ENCODE measurements at places on chromosomes 12 and 14. TPM values are rescaled to one million over a fixed set of nuclear protein-coding genes. Genes with fewer than 3 reads are reported as not detected.

Gene LTBP2
- total RNA-seq = 1.7 TPM

Gene TRHDE
- not detected for total RNA-seq

Gene IRF2BPL
- total RNA-seq = 27.2 TPM

Gene RAD9B
- 0.61 TPM for total RNA-seq

Gene SLC35F4
- total RNA-seq = not detected

Gene SNAPC1
- total RNA-seq = 9.6 TPM

Gene KLRC2
- total RNA-seq = not detected

Gene EP400
- total RNA-seq = 5.7 TPM

Gene CLEC1A
- not detected for total RNA-seq

Gene TRIM9
- 8.7 TPM for total RNA-seq

Gene HCFC2
- total RNA-seq = 10.8 TPM

DNA sequence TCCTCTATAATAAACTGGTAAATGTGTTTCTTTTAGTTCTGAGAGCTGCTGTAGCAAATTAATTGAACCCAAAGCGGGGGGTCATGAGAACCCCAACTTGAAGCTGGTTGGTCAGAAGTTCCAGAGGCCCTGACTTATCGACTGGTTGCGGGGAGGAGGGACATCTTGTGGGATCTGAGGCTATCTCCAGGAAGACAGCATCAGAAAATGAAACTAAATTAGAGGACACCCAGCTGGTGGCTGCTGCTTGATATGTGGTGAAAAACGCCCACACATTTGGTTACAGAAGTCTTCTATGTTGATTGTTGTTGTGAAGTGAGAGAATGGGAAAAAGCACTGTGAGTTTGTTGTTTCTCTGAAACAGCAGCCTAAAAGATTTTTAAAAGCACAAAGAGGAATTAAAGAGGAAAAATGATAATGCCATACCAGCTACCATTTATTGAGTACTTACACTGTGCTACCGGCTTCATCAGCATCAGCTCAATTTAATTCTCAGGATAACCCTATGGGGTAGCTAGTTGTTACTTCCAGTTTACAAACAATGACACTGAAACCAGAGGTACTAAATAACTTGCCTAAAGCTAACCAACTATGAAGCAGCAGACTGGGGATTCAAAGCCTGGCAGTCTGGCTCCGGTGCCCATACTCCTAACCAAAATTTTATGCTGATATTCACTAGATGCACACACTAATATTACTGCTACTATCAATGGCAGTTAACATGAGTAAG lies 24.3 kb downstream of the DDX24 start:
- DNase-seq = no peak

- no peak for DNase-seq
Observed at GRCh38 chr12:27864521-27864920, 84.5 kb upstream of the MANSC4 start.

- no peak for DNase-seq
Observed at GRCh38 chr12:102708108-102708507, 208.9 kb downstream of the PAH start.

GRCh38 chr12:104519190-104520019 lies 62.7 kb downstream of the CHST11 start:
- DNase-seq = no peak

- DNase-seq = no peak
Observed at GRCh38 chr12:80189241-80189640, 89.9 kb downstream of the OTOGL start.

- peak; percentile 34 for DNase-seq
Observed at GRCh38 chr14:59511916-59512575, 27.7 kb downstream of the JKAMP start.

DNA sequence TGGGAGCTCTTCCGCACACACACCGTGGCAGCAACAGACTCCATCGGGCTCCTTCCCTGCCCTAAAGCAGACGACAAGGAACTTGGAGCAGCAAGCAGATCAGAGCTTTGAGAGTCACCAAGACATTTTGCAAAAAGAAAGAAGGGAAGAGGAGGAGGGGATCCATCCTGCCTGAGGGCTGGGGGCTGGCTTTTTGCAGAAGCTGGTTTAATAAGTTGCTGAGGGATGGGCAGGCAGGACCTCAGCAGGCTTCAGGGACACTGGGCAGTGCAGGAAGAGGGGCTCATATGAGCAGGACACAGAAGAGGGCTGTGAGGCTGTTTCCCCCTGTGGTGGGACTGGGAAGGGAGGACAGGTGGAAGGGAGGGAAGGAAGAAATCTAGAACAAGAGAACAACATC lies 133.4 kb upstream of the GSC start:
- DNase-seq = no peak

GRCh38 chr14:68550338-68550715 lies 242.5 kb downstream of the ZFP36L1 start:
- no peak for DNase-seq

DNA sequence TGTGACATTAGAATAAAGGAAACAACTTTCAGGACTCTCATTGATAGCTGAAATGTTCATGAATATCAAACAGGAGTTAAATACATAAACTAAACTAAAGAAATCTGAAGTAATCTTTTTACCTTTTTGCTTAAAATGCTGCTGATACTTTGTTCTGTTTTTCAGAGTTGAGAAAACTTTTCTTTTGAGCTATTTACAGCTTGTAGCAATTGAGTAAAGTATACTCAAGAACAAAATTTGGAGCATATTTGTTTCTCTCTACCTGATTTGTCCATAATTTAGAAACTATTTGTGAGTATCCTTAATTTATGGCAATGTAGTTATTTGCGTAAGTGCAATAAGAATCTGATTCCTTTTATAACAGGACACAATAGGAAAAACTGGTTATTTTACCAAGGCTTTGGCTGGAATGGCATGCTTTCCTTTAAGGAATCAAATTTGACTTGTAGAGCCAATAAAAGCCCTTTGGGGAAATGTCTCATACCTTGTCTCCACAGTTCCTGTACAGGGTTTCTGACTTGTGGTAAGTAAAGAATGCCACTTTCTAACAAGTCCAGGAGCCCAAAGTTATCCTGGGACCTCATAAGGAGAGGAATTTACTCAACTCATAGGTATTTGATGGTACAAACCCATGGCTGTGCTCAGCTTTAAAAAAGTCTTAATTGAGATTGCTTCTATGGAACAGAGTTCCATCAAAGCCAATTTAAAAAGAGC lies 195.7 kb downstream of the TMEM117 start:
- DNase-seq = no peak

DNA sequence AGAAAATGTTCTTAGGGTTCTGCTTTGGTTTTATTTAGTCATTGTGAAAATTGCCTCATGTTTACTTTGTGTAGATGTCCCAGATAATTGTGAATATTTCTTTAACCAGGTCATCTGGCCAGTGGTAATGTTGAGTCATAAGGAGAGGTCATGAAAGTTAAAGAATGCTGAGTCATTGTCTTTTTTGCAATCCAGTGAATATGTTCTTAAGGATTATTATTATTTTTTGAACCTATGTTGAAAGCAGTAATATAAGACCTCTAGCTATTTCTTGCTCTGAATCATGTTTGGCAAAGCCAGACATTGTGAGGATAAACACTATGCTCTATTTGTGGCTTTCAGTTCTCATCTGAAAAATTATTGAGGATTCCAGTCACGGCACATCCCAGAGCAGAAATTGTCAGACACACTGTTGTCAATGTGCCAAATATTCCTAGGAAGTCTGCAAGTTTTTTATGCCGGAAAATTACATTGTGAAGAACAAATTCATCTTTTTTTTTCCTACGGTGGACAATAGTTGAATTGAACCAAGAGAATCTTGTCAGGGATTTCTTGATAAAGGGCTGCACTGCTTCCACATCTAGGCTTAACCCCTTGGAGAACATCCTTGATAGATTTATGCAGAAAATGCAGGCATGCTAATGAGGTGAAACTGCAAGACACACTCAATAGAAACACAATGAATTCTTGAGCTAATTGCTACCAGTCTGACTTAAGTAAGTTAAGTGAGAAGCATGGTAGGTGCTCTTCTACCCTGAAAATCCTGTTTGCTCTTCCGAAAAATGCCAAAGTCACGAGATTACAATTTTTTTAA lies 369.6 kb downstream of the ATP23 start:
- DNase-seq = peak; percentile 16

DNA sequence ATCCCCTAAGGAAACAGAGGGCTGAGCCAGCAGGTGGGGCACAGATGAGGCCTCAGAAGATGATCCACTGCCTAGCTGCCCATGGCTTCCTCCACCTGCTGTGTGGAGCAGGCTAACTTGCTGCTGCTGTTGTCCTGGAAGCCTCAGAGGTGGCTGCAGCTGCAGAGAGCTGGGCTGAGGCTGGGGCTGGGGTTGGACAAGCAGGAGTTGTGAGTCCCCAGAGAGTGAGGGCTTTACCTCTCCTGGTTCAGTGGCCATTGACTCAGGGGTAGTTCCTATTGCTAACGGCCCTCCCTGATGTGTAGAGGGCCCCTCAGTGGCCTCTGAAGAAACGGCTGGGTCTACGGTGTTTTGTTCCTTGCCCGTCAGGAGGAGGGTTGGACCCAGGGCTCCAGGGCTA lies 13.7 kb upstream of the PRKAG1 start:
- no peak for DNase-seq

DNA sequence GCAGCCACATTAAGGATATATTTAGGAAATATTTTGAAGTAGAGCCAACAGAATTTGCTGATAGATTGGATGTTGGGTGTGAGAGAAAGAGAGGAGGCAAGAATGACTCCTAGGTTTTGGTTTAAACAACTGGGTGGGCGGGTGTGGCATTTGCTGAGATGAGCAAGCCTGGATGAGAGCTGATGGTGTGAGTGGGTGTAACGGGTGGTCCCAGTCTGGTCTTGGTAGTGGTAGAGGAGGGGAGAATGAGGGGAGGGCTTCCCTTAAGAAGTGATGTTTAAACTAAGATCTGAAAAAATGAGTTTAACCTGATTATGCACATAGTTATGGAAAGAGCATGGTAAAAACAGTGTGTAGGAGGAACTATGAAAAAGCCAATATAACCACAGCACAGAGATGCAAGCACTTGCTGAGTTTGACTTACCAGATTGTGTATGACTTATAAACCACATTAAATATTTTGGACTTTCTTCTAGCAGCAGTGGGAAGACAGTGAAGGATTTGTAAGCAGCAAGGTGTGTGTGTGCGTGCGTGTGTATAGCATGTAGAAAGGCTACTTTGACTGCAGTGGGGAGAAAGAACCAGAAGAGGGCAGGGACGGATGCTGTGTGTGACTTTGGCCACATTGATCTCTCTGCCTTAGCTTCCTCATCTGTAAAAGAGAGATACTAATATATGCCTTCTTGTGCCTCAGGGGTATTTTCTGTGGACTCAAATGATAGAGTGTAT lies 139.7 kb downstream of the PRIMA1 start:
- DNase-seq = peak; percentile 64

GRCh38 chr12:2479851-2480535 lies 314.8 kb upstream of the FKBP4 start:
- no peak for DNase-seq

- peak; percentile 27 for DNase-seq
Observed at GRCh38 chr12:106150555-106150954, 11.8 kb upstream of the NUAK1 start.

All from SK-MEL-5 (cell line).